ENCODE measurements at places on chromosomes 2 and 18.

- DNase-seq, result no peak
These were observed 2.8 kb downstream of the NOL4 start for GRCh38 chr18:34221971-34222306.

DNA sequence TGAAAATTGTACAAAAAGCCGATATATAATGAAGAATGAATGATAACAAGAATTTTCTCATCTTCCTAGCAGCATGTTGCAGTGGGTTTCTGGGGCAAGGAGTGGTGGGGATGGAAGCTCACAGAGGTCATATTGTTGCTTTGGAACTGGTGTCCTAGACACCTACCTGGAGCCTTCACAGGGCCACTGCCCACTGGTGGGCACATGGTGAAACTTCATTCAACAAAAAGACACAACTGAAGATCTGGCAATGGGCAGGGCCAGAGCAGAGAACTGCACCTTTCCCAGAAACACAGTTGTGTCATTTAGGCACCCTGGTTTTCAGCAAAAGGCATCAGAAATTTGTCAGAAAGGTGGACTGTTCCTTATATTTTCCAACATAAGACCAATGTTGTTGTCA lies 115.3 kb downstream of the FHOD3 start:
- DNase-seq, result no peak

DNA sequence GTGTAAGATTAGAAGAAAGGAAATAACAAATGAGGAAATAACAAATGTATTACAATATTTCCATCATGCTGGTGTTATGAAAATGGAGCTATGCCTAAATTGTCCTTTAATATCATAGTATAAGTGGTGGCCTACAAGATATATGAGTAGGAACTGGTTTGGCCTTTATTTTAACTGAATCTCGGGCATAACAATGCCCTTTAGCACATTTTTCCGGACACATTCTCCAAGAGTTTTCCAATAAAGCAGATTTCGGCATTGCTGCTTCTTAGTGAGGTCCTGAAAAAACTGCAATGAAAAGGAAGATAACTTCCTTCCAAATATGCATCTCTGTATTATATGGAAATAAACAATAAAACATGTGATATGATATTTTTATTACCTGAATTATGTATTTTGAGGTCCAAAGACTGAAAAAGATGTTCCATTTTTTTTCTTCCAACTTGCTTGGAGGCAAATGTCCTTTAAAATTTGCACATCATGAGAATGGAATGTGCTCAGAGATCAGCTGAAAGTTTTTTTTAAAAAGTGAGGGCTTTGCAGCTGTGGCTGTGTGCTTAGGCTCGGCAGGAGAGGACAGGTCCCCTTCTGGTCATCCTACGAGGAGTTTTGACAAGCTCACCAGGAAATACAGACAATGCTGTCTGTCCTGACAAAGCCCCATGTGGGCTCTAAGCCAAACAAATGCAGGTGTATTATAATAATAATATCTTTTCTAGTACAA lies 132.3 kb upstream of the RND3 start:
- DNase-seq, result no peak

DNA sequence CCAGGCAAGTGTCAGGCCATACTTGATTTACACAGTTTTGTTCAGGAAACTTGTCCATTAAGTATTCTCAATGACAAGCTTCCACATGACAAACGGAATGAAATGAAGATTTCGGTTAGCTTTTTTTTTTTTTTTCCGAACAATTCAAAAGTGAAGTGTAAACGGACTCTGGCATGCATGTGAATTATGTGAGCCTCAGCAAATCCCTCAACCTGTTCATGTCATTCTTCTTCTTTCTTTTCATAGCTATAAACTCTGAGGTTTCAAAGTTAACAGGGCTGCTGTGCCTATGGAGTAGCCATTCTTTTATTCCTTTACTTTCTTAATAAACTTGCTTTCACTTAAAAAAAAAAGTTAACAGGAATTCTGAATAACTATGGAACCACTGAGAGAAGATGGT lies 110.3 kb downstream of the NOL10 start:
- DNase-seq, result no peak

DNA sequence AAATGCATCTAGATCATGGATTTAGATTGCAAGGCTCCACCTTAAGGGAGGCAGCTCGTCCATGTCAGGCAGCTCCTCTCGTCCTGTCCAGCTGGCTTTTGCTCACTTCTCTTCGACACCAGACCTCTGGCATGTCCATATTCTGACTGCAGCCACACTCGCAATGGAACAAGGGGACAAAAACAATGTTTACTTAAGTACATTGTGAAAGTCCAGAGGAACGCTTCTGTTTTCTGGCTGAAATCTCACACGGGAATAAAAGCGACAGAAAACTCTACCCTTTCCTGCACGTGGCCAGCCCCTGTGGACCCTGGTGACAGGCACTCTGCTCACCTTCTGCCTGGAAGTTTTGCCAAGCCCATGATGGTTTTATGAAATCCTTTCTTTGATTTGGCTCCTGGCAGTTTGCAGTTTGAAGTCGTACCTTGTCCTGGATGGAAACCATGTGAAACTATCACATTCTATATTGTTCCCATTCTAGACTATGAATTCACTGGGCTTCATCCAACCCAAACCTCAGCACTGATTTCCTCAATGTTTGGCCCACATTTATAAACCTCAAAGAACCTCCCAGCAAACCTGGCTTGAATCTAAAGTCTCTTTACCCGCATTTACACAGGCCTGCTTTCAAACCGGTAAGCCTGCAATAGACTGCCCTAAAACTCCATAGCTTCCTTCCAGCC lies 134.3 kb upstream of the PIEZO2 start:
- no peak for DNase-seq
